ENCODE measurements at places on chromosomes 3 and 15. TPM values are rescaled to one million over a fixed set of nuclear protein-coding genes. Genes with fewer than 3 reads are reported as not detected.

- no peaks in the 10 kb centered on the region for H3K36me3 ChIP-seq
- H3K4me1 ChIP-seq, result no peaks in the 10 kb centered on the region
- DNase-seq, result no peak
- H3K4me3 ChIP-seq, result no peak overlapping the region
- no peak overlapping the region for H3K27ac ChIP-seq
Observed at GRCh38 chr3:144524531-144524930, 552.9 kb downstream of the DIPK2A start.

DNA sequence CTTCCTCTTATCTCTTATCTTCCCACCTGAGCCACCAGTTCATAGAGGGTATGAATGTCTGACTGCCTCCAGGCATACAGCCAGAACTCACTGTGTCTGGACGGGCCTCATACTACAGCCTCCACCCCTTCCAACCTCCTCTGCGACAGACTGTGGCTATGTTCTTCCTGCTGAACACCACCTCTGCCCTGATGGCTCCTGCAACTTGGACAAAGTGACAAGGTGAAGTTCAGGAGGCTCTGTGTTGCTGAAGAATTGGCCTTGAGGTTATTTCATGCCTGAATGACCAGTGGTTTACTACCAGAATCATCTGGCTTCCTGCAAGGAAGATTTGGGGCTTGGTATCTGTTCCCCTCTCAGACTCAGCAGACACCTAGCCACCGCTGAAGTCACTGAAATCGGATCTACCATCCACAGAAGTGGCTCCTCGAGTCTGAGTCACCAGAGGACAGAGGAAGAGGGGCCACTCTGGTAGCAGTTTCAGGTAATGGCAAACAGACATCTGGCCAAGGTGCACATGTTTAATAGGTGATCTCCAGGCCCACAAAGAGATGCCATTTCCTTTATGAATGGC is 14.2 kb upstream of the ULK3 start:
- H3K36me3 ChIP-seq, result peaks cover 6% of the 10 kb centered on the region
- no peaks in the 10 kb centered on the region for H3K27me3 ChIP-seq
- no peaks in the 10 kb centered on the region for H3K4me1 ChIP-seq

GRCh38 chr3:72629191-72629631 is 219.0 kb downstream of the SHQ1 start:
- H3K27ac ChIP-seq, result no peak overlapping the region
- H3K4me1 ChIP-seq, result no peaks in the 10 kb centered on the region
- no peaks in the 10 kb centered on the region for H3K27me3 ChIP-seq

GRCh38 chr15:61390138-61390537 is 161.0 kb upstream of the RORA start:
- DNase-seq, result no peak
- no peaks in the 10 kb centered on the region for H3K27me3 ChIP-seq
- H3K4me1 ChIP-seq, result no peaks in the 10 kb centered on the region
- no peak overlapping the region for H3K27ac ChIP-seq
- H3K36me3 ChIP-seq, result no peaks in the 10 kb centered on the region

- no peaks in the 10 kb centered on the region for H3K27me3 ChIP-seq
- H3K36me3 ChIP-seq, result no peaks in the 10 kb centered on the region
- no peak for DNase-seq
Observed at GRCh38 chr3:62688050-62688449, 187.2 kb downstream of the CADPS start.

DNA sequence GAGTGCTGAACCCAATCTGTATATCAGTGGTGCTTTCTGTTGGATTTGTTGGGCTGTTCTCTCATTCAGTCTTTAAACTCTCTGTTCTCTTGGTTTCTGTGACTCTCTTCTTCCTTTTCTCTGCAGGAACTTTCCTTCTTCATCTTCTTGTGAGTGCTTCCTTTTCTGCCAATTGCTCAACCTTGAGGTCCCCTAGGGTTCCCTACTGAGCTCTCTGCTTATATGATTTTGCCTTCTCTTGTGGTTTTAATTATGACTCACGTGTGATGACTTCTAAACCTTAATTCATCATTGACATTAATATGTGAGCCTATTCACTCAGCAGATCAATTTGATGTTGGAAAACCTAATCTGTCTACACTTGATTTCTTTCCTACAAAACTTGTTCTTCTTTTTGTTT is 39.4 kb downstream of the MOBP start:
- DNase-seq, result no peak
- no peaks in the 10 kb centered on the region for H3K4me1 ChIP-seq
- no peaks in the 10 kb centered on the region for H3K36me3 ChIP-seq
- no peak overlapping the region for H3K27ac ChIP-seq
- H3K4me3 ChIP-seq, result no peak overlapping the region

DNA sequence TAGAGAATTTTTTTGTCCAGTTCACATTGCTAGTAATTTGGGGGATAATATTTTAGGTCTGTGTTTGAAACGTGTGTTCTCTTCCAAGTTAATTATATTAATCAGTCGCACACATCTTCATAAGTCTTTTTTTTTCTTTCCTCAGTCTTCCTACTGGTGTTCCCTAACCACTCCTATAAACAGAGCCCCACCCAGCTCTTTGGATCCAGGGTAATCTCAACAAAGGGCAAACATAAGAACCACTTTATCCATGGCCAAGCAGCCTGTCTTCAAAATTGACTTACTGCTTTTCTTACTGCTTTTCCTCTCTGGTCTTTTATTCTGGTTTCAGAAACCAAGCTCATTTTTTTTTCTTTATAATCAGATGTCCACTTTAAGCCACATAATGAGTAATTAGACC is 266.8 kb upstream of the NECTIN3 start:
- no peaks in the 10 kb centered on the region for H3K4me1 ChIP-seq
- H3K27ac ChIP-seq, result no peak overlapping the region
- no peaks in the 10 kb centered on the region for H3K36me3 ChIP-seq
- H3K4me3 ChIP-seq, result no peak overlapping the region

DNA sequence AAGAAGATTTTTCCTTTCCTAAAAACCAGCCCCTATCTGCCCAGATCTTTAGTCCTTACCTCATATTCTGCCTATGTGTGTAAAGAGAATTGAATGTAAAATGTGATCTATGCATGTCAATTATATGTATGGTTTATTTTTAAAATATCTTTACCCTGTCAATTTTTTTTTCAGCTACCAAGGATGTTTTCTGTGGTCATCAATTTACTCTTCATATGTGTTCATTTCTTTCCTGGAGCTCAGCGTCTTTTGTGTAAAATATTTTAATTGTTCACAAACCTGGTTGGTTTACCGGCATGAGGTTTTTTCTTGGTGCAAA is 1.7 kb upstream of the NR2F2 start:
- DNase-seq, result no peak
- no peaks in the 10 kb centered on the region for H3K36me3 ChIP-seq
- H3K4me3 ChIP-seq, result peak overlapping the region; percentile 80
- H3K27ac ChIP-seq, result peak overlapping the region; percentile 7

DNA sequence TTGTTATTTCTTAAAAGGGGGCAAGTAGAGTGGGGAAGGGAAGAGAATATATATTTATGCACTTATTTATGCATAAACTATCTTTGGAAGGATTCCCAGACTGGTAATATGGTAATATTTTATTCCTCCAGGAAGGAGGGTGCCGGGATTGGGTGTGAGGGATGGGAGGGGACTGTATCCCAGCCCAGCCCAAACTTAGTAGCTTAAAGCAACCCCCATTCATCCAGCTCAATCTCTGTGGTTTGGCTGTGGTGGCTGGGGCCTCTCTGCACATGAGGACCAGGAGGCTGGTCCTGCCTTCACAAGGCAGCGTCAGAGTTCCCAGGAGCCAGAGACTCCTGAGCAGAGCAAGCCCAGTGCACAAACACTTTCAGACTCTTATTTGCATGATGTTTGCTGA is 48.4 kb downstream of the CCNL1 start:
- H3K4me3 ChIP-seq, result no peak overlapping the region
- H3K36me3 ChIP-seq, result no peaks in the 10 kb centered on the region

- H3K27me3 ChIP-seq, result no peaks in the 10 kb centered on the region
- H3K36me3 ChIP-seq, result no peaks in the 10 kb centered on the region
Observed at GRCh38 chr3:17431004-17431403, 311.4 kb downstream of the TBC1D5 start.

GRCh38 chr15:27669641-27670040 is 429.5 kb downstream of the OCA2 start:
- H3K4me3 ChIP-seq, result no peak overlapping the region
- H3K4me1 ChIP-seq, result no peaks in the 10 kb centered on the region
- no peaks in the 10 kb centered on the region for H3K27me3 ChIP-seq
- no peak overlapping the region for H3K27ac ChIP-seq
- H3K36me3 ChIP-seq, result no peaks in the 10 kb centered on the region

SNRPA1 gene
- 26.4 TPM for total RNA-seq
